ENCODE measurements at places on chromosomes 6 and 20. TPM values are rescaled to one million over a fixed set of nuclear protein-coding genes. Genes with fewer than 3 reads are reported as not detected.
A peak's percentile ranks its signal among the peaks of the same experiment; 100 is the strongest.

FBXO30 gene
- total RNA-seq = 7.3 TPM

PTCRA gene
- total RNA-seq = not detected

PHACTR1 gene
- total RNA-seq = 13.2 TPM

DNA sequence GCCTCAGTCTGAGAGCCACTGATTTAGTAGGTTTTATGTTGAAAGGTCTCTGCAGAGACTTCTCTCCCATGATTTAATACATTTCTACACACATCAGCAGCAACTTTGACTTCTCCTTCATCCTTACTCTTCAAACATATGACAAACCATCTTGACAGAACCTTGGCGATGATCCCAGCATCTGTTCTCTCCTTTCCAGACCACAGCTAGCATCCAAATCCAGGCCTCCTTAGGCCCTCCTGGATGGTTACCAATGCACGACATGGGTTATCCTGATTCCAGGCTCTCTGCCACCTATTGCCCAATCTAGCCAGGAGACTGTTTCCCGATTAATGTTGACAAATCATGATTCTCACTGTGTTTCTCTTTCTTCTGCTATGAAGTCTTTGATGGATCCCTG, 16.8 kb downstream of the LAMA4 start:
- DNase-seq = peak; percentile 45

DNA sequence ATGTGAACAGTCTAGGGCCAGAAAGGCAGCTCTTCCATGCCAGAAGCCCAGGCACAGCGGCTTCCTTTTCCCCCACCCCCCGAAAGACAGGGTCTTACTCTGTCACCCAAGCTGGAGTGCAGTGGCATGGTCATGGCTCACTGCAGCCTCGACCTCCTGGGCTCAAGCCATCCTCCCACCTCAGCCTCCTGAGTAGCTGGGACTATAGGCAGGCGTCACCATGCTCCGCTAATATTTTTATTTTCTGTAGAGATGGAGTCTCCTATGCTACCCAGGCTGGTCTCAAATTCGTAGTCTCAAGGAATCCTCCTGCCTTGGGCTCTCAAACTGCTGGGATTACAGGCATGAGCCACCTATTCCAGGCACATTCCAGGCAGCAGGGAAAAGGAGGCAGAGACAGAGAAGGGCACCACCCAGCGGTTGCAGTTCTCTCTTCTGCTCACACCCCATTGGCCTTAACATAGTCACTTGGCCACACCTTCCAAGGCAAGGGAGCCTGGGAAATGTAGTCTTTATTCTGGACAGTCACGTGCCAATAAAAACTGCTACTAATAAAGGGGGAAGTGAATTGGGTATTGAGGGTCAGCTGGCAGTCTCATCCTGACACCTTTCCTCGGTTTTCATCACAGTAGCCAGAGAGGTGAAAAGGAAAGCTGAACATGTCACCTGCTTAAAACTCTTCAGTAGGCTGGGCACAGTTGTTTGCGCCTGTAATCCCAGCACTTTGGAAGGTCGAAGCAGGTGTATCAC, 205.9 kb downstream of the ZMYND8 start:
- DNase-seq = peak; percentile 73

DNA sequence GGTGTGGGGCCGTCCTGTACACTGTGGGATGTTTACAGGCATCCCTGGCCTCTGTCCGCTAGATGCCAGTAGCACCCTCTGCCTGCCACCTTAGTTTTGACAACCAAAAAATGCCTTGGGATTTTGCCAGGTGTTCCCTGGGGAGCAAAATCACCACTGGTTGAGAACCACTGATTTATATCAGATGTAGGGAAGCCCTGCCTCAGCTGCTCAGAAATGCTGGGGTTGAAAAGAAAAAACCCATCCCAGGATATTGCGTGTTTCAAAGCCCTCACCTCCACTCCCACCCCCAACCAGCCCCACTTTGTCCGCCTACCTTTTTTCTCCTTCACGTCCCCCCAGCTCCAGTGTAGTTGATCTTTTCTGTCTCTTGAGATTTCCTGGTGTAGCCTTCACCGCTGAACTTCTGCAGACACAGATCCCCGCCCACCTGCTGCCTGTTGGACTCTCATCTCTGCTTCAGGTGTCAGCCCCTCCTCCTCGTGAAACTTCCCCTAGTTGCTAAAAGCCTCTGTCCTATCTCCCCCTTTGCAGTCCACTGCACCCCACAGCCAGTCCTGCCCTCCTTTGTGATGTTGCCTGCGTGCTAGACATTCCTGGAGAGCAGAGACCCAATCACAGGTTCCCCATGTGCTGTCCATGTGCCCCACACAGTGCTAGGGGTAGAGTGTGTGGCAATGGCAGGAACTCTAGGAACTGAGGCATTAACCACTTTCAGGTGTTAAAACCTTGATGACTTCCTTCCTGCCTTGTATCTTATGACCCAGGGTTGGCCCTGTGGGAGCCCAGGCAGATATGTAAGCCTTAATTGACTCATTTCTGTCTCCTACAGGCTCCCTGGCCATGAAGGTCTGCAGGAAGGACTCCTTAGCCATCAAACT, 98.9 kb downstream of the TBC1D7 start:
- DNase-seq = peak; percentile 30

DNA sequence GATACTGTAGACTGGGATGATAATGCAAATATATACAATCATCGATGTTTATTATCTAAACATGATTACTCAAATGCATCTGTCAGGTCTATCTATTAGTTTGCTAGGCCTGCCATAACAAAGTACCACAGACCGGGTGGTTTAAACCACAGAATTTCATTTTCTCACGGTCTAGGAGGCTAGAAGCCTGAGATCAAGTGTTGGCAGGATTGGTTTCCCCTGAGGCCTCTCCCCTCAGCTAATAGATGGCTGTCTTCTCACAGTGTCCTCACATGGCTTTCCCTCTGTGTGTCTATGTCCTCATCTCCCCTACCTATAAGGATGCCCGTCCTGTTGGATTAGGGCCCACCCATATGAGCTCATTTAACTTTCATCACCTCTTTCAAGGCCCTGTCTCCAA, 512.6 kb upstream of the SLC35B3 start:
- peak; percentile 38 for DNase-seq
